ENCODE measurements at places on chromosomes 5 and 9.

- no peak for DNase-seq
Measured at GRCh38 chr5:1510151-1510561, 13.6 kb downstream of the LPCAT1 start.

DNA sequence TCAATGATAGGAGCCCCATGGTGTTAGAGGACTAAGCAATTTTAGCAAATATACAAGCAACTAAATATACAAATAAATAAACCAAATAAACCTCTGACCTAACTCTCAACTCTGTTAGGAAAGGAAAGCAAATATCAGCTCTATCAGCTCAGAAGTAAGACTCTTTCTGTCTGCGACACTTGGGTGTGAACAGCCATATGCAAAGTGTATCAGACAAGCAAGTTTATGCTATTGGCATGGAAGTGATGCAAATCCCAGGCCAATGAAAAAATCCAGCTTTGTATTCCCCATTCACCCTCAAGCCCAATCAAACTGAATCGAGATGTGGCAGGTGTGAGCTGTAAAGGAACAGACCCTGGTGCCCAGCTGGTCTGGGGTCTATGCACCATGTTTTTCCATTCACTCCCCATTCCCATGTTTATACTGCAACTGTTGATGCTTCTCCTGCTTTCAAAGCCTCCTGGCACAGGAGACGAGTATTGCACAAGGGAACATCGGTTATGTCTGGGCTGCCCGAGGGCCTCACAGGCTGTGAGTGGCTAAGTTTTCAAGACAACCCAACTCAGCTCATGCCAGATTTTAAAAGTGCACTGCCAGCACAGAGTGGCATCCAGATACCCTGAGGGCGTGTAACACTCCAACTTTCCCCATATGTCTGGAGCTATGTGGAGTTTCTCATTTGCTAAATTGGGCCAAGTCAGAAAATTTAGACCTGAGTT is 73.1 kb downstream of the FEM1C start:
- no peak for DNase-seq

- DNase-seq, result no peak
Measured at GRCh38 chr5:133679534-133679933, 67.2 kb upstream of the FSTL4 start.

DNA sequence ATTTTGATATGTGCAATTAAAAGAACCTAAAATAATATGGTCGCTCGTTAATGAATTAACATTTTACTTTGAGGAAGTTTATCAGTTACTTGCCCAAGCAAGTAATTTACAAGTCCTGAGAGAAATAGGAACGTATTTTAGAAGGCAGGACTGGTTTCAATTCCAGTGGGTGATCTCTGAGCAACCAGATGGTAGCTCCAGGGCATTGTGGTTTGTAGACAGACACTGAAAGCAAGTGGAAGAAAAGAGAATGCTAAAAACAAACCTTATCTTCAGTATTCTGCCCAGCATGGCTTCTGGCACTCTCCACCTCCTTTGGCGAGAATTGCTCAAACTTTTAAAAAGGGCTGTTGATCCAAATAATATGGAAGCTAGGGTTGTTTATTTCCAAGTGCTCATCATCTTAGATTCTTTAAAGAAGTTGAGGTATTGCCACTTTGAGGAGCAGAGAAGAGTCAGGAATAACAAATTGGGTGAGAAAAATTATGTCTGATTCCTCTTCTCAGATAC is 31.8 kb upstream of the ERAP2 start:
- DNase-seq, result no peak

DNA sequence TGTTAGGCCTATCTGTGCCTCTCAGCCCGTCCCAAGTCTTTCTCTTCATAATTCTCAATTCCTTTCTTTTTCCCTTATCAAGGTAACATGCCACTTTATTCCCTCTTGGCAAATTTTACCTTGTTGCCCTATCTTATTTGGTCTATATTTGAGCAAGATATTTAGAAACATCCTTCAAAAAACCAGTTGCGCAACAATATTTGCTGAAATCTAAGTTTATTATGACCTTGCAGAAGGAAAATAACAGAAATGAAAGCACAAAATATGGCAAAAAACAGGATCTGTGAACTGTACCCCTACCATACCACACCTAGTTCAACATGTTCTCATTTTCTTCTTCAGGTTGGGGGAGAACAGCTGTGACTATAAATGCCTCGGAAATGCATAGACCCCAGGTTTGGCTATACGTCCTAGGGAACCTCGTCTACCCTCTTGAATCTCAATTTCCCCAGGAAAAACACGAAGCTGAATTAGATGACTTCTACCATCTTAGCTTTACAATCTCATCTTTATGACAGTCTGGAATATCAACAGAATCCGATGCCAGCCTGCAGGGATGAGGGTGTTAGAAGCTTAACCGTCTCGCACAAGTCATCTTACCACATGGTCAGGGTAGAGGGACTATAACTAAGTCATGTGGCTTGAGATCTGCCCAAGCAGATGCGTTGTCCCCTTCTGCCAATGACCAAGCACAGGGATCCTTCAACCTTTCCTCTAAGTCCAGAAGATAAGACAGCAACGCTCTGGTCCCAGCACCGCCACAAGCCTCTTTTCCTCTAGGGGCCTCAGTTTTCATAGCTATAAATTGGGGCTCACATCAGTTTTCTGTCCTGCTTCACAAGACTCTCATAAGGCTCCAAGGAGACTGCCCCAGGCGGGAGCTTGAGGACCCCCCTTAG is 1.3 kb downstream of the LCP2 start:
- DNase-seq, result no peak

DNA sequence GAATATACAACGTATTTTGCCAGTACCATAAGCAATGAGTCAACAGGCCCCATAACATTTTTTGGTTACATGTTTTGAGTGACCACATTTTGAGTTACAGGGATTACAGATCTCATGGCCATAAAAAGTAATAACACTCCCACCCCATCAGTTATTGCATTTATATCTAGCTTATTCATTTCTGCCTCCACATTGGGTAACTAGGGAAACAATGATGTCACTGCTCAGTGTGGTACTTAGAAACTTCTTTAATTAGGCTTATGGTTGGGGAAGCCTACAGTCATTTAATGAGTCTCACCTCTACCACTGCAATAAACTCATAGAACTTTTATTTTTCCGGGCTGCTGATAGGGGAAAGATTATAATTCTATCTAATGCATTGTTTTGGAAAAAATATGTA is 39.9 kb upstream of the SMIM15 start:
- DNase-seq, result no peak

GRCh38 chr5:153496835-153497234 is 6.4 kb downstream of the GRIA1 start:
- no peak for DNase-seq

- no peak for DNase-seq
Measured at GRCh38 chr9:134346151-134346550, 19.9 kb downstream of the RXRA start.

DNA sequence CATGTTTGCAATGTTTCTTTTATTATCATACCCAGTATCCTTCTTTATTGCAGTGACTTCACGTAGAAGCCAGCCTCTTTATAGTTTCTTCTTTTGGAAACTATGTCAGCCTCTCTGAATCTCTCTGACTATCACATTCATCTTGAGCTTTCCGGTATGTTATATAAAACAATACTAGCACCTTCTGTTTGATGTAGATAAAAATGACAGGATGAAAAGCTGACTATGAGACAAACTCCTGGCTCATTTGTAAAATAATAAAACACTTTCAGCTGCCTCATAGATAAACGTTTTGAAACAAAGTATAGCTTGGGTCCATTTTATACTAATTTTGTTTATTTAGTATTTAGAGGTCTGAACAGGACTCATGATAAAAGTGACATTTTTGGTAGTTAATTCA is 1145.4 kb upstream of the NUDT12 start:
- no peak for DNase-seq

DNA sequence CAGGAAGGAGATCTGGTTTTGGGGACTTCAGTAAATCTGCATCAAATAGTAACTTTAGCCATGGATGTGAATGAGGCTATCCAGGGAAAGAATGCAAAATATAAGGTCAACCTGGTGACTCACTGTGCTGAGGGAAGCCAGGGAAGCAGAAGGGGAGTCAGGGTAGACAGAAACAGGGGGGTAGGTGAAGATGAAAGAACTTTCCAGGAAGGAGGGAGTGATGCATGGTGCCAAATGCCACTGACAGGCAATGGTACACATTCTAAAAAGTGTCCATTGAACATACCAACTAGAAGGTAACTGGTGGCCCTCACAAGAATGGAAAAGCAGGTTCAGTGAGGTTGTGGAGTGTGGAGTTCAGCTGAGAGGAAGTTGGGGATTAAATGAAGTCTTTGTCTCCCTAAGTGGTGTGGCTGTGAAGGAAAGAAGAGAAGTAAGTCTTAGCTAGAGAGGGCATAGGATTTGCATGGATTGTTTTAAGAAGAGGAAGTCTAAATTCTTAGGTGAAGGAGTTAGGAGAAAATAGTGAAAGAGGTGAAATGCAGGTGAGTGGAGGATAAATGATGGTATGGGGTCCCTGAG is 35.5 kb downstream of the PALM2AKAP2 start:
- no peak for DNase-seq

- DNase-seq, result no peak
Measured at GRCh38 chr5:3384531-3384930, 211.1 kb upstream of the IRX1 start.

- no peak for DNase-seq
Measured at GRCh38 chr5:95881833-95882232, 59.3 kb upstream of the GLRX start.

DNA sequence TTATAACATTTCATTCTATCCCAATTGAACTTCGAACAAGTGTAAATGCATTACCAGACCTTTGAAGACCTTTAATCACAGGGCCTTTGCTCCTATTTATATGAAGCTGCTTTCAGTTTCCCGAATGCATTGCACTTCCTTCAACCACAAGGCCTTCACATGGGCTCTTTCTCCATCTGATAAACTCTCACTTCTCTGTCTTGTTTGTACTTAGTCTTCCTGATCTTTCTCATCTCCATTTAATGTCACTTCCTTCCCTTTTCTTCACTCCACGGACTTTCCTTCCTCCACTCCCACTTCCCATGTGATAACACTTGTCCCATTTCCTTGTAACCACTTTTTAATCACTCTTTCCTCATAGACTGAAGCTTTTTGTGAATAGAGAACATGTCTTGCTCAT is 74.3 kb upstream of the TNC start:
- DNase-seq, result no peak

DNA sequence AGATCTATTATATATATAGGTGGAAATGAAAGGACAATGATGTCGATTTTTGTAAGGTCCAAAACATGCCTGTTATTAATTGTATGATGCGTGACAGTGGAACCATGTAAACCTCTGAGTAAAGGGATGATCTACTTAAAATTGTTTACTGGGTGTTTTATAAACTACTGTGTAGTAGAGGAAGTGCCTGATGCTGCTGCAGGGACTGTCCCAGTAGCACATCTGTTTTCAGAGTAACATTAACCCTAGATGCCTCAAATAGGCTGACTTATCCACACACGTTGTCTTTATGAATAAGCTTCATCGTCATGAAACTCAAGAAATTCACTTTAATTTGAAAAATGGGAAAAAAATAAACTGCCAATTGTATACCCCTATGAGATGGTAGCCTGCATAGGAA is 1.7 kb downstream of the CAMK4 start:
- DNase-seq, result peak; percentile 38

GRCh38 chr9:136703276-136703860 is 9.0 kb upstream of the DIPK1B start:
- no peak for DNase-seq

GRCh38 chr9:129156163-129156562 is 21.9 kb downstream of the IER5L start:
- no peak for DNase-seq

- DNase-seq, result no peak
Measured at GRCh38 chr5:93331863-93332262, 249.2 kb downstream of the NR2F1-AS1 start.

GRCh38 chr9:35552837-35553236 is 52.2 kb upstream of the TESK1 start:
- no peak for DNase-seq

All from CD4-positive, alpha-beta T cell treated with Interleukin-15 for 4 hours (primary cell).